ENCODE measurements at places on chromosomes 2 and 18.
A peak's percentile ranks its signal among the peaks of the same experiment; 100 is the strongest.

- DNase-seq, result no peak
Observed at GRCh38 chr2:112693596-112693995, 27.2 kb upstream of the NT5DC4 start.

- DNase-seq, result no peak
Observed at GRCh38 chr2:238584617-238585016, 157.9 kb downstream of the ASB1 start.

- DNase-seq, result no peak
Observed at GRCh38 chr2:105781274-105781978, 36.7 kb downstream of the NCK2 start.

GRCh38 chr2:191748059-191748461 lies 70.1 kb downstream of the NABP1 start:
- DNase-seq, result no peak

DNA sequence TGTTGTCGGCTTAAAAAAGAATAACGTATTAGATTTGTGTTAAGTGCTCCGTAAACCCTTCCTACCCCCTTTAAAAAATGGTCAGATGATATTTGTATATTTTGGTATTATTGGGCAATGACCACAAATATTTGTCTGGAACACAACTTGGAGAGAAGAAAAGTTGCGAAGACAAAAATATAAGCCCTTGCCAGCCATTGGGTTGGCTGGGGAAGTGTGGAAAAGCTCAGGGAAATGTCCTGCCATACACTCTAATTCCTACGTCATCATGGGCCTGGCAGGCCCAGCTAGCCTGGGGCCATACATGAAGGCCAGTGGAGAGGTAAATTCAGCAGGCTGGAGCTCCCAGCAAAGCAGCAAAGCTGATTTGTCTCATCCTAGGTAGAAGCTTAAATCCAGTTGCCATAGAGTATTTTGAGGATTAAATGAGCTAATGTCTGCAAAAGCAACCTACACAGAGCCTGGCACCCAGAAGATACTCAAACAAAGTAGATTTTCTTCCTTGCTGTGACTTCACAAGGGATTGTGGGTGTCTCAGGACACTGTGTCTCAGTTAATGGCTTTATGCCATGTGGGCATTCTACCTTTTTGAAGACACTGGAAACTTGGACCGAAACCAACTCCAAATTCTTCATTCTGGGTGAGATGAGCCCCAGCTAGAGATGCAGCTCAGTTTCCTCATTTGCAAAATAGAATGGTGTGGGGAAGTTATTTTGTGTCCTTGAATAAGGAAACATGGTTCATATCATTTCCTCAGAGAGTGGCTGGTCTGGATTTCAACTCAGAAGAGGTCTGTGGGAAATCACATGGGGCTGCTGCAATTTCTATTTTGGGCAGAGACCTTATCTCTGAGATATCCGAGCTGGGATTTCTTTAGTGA lies 87.9 kb upstream of the MAP4K3 start:
- no peak for DNase-seq

DNA sequence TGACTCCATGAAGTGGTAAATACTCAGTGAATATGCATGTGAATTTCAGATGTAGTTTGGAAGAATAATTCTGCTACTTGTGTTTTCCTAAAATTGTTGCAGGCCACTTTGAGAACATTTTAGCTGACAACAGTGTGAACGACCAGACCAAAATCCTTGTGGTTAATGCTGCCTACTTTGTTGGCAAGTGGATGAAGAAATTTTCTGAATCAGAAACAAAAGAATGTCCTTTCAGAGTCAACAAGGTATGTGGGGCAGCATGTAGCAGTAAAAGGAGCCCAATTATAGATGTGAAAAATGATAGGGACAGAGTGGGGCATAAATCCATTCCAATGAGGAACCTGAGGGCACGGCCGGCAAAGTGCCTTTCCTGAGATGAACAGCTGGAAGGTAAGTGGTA lies 16.1 kb downstream of the SERPINB5 start:
- DNase-seq, result no peak

DNA sequence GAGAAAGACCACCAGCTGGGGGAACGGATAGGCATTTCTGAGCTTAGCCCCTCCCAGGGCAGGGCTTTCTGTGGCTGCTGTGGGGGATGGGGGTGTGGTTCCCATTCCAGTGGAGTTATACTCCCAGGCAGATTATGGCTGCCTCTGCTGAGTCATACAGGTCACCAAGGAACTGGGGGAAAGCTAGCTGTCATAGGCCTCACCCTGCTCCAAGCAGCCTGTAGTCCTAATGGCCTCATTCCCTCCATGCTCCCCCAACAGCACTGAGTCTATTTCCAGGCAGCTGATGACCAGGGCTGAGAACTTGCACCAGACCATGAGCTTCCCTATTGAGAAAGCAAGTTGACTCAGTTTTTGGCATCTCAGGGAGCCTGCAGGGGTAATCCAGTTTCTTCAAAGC lies 87.1 kb downstream of the GPR39 start:
- no peak for DNase-seq

DNA sequence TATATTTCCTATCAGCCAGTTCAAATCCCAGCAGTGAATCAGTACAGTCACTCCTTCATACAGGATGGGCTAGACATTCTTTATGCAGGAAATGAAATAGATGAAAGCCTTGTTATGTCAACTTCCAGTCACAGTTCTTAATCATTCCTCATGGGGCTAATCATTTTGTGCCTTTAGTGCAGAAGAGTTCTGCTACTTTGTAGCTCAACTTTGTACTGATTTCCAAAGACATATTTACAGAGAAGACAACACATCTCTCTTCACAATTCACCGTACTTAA lies 593.9 kb upstream of the NETO1 start:
- no peak for DNase-seq

DNA sequence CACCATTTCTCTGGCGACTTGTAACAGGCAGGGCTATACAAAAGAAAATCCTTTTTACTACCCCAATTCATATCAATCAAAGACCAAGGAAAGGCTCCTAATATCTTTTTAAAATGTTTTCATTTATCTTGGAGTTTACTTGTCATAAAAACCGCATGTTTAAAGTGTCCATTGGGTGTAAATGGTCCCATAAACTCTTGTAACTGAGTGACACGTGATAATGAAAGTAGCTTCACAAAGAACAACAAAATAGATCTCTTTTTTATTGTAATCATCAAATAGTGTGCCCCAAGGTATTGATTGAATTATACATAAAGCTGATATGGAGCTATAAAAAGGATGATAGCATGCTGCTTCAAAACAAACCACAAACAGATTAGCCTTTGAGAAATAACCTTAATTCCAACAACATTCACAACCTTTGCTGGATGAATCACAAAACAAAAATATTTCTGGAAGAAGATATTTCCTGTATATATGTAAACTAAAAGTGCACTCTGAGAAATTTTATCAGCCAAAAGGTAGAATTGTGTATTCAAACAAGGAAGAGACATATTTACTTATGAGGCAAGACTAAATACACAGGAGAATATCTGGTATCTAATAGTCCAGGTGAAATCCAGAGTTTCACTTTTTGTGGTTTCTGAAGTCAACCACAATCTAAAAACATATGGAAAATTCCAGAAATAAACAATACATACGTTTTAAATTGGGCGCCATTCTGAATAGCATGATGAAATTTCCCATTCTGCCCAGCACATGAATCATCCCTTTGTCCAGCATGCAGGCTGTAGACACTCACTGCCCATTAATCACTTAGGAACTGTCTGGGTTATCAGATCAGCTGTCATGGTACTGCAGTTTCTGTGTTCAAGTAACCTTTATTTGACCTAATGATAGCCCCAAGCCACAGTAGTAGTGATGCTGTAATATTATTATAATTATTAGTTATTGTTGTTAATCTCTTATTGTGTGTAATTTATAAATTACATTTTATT lies 237.5 kb downstream of the PIK3C3 start:
- DNase-seq, result no peak

DNA sequence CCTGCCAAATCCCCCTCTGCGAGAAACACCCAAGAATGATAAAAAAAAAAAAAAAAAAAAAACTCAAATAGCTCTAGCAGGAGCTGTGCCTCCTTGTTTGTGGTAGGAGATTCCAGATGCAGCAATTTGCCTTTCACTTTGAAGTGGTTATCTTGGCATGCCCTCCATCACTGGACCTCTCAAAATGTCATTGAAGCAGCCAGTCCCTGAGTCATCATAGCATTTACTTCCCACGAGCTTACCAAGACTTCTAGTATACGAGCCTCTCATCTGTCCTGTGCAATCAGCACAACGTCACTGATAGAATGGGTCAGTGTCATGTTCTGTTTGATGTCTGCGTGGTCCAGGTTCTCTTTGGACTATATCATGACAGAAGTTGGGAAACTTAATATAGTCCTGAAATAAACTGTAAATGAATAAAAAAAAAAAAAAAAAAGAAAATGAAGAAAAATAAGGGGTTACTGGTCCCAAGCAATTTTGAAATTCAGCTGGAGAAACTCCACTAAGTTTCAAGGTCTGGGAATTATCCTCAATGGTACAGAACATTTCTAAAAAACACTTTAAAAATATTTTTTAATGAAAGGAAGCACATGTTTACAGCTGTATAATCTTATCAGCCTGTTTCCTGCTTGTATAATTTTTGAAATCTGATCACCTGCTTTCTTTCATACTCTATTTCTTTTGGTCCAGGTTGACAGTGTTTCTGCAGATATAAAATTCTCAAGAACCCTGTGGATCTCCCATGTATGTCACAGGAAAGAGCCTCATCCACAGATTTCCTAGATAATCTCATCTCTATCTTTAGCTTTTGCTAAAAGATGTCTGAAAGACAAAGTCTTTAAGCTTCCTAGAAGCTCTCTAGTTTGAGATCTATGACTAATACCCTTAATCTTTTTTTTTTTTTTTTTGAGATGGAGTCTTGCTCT lies 74.1 kb upstream of the EHBP1 start:
- no peak for DNase-seq

- no peak for DNase-seq
Observed at GRCh38 chr2:69380072-69380917, 6.7 kb downstream of the GFPT1 start.

DNA sequence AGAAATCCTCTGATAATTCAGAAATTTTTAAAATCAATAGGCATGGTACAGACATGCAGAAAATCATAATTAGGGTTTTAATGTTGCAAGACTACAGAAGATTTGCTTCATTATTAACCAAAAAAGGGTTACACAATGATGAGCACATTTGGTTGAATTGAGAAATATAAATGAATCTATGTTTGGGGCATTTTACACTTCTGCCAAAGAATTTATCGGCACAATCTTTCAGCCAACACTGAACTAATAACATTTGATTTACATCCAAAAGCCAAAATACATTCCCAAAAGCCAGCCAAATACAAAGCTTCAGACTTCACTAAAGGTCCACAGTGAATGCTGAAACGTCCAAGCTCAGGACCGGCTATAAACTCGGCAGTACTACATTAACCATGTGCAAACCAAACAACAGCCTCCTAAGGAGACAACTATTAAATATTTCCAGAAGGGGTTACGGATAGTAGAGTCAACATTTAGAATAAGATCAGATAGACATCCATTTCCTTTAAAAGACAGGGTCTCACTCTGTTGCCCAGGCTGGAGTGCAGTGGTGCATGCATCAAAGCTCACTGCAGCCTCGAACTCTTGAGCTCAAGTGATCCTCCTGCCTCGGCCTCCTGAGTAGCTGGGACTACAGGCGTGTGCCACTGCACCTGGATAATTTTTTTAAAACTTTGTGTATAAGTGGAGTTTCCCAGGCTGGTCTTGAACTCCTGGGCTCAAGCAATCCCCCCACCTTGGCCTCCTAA lies 29.4 kb downstream of the SPRED2 start:
- no peak for DNase-seq

GRCh38 chr18:69882965-69883668 lies 64.6 kb downstream of the CD226 start:
- no peak for DNase-seq

DNA sequence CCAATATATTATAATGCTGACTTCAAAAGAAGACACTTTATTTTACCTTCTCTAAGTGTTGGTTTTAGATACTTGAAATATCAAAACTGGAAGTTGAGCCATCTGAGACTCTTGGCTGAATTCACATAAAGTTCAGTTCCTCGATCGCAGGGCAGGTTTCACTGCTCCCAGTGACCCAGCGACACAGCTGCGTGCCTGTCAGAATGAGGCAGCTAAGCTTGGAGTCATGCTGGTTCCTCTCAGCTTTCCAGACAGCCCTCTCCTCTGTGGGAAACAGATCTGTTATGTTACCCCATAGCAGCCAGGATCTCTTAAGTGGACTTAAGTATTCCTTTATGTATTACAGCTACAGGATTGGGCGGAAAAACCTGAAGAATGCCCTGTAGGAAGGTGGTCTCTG lies 142.8 kb upstream of the ALPP start:
- DNase-seq, result no peak

- DNase-seq, result no peak
Observed at GRCh38 chr2:55168221-55169154, 63.6 kb downstream of the CLHC1 start.

DNA sequence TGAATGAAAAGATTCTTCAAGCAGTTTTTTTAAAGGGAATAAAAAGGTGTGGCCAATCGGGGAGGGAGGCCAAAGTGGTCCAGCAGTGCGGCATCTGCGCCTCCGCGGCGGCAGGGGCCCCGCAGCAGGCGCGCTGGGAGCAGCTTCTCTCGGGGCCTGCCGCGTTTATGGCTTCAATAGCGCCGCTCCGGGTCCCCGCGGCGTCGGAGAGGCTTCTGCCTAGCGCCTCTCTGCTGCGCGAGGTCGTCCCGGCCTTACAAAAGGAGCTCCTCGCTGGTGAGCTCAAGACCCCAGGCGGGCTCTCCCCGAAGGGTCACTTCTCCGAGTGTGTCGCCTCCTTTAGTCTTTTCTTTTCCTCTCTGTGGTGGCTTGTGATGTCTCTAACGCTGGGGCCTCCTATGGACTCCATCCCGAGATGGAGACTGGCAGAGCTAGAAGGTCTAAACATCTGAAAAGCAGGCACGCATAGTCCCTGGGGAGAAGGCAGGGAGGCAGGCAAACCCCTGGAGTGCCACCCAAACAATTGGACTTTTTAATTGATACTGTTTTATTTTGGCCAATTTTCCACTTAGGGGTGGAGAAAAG lies 67.1 kb downstream of the SUMO1 start:
- no peak for DNase-seq

- no peak for DNase-seq
Observed at GRCh38 chr2:64812285-64812684, 158.6 kb upstream of the SERTAD2 start.

DNA sequence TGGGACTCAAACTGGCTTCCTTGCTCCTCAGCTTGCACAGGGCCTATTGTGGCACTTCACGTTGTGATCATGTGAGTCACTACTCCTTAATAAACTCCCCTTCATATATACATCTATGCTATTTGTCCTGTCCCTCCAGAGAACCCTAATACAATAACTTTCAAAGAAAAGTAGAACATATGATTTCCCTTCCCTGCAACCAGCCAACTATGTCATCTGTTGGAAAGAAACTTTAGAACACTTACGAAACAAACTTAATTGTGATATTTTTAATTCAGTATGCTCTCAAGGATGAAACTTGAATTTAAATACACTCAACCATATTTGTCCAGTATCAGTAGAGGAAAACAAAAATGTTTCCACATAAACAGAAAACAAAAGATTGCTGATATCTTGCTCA lies 84.4 kb downstream of the DYM start:
- DNase-seq, result no peak

GRCh38 chr18:34128436-34128835 lies 96.3 kb downstream of the NOL4 start:
- no peak for DNase-seq

GRCh38 chr2:118460425-118460824 lies 372.2 kb downstream of the INSIG2 start:
- DNase-seq, result no peak

GRCh38 chr2:240374085-240374907 lies 61.2 kb upstream of the GPC1 start:
- peak; percentile 94 for DNase-seq

GRCh38 chr2:45894211-45894610 lies 242.7 kb downstream of the PRKCE start:
- DNase-seq, result no peak

All from 8988T (cell line).